ENCODE measurements at places on chromosomes 6 and 20.
A peak's percentile ranks its signal among the peaks of the same experiment; 100 is the strongest.

- DNase-seq: no peak
Observed at GRCh38 chr6:117409420-117409819, 16.3 kb downstream of the ROS1 start.

DNA sequence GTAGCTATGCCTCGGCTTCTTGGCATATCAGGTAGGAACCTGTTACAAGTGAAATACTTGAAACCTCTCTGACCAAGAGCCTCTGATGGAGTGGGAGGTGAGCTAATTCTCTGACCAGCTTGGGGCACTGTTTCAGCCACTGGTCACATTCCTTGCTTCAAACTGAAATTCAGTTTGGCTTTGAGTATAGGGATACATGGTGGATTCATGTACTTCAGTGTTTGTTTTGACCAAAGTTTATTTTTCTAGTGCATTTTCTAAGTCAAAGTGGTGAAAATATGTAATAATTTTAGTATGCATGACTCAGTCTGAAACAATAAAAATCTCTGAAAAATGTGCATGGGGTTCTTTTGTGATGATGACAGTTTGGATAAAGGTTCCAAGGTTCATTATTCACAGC, 18.6 kb downstream of the TTPAL start:
- DNase-seq: no peak

GRCh38 chr20:57605878-57606277, 14.3 kb downstream of the ZBP1 start:
- DNase-seq: no peak

- no peak for DNase-seq
Observed at GRCh38 chr20:42678895-42679294, 510.8 kb downstream of the PTPRT start.

- DNase-seq: no peak
Observed at GRCh38 chr6:129634411-129635230, 75.4 kb downstream of the ARHGAP18 start.

DNA sequence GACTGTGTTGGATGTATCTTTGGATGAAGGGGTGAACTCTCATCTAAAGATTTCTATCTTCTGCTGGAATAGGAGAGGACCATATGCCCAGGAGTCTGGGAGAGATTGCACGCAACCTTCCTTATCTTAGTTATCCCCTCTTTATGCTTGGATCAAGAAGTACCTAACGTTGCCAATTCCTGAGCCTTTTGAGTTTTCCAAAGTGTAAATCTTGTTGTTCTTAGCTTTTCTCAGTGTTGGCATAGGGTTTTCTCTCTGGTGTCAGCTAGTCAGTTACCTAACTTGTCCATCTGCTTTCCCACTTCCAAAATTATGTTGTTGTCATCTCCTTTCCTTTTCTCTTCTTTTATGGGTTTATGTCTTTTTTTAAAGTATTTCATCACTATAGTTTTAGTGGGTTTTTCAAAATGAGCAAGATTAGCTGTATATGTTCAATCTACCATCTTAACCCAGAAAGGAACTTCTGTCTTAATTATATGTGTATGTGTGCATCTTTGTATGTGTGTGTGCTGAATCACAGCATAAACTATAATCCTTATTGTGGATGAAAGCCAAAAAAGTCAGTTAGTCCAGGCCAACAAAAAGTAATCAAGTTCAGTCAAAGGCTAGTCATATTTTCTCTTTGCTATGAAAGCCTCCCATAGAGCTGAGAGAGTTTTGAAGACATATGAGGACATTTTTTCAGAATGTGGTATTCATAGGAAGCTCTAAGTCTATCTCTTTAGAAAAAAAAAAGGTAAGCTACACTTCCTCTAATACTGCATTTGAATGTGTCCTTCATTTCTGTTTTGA, 72.1 kb downstream of the KHDC1L start:
- DNase-seq: no peak

DNA sequence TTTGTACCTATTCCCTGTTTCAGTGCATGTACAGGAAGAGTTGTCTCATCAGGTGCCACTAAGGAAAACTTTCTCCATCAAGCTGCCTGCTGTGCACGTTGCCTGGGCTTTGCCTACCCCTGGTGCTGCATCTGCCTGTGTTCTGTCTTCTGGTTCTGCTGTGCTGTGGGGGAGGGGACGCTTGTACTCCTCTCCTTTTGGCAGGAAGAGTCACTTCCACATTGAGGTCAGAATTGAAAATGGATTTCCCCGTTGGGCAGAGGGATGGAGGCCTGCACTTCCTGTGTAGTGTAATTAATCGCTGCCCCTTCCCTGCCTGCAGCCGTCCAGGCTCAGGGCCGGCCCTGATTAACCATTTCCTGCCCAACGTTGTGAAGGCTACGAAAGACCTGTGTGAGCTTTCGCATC, 153.3 kb downstream of the SCML4 start:
- peak; percentile 58 for DNase-seq

- DNase-seq: no peak
Observed at GRCh38 chr6:15736297-15736696, 73.5 kb upstream of the DTNBP1 start.

DNA sequence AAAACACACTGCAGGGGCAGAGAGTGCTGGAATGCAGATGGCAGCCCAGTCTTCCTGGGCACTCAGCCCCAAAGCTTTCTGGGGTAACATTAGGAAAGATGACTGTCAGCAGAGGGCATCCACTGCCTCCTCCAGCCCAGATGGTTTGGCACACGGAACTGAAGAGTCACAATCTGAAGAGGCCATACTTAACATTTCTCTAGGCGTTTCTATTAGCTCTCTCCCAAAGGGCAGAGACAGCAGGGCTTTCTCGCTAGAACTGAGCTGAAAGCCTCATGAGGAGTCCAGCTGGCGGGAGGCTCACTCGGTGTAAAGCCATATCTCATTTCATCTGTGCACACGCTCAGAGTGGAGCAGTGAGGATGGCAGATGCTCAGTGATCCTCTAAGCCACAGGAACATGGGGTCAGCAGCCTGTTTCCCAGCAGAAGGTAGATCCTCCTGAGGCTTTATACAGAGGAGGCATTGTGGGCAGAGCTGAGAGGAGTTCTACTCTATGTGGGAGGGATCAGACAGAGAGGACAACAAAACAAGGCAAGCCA, 28.1 kb downstream of the ALDH8A1 start:
- no peak for DNase-seq

DNA sequence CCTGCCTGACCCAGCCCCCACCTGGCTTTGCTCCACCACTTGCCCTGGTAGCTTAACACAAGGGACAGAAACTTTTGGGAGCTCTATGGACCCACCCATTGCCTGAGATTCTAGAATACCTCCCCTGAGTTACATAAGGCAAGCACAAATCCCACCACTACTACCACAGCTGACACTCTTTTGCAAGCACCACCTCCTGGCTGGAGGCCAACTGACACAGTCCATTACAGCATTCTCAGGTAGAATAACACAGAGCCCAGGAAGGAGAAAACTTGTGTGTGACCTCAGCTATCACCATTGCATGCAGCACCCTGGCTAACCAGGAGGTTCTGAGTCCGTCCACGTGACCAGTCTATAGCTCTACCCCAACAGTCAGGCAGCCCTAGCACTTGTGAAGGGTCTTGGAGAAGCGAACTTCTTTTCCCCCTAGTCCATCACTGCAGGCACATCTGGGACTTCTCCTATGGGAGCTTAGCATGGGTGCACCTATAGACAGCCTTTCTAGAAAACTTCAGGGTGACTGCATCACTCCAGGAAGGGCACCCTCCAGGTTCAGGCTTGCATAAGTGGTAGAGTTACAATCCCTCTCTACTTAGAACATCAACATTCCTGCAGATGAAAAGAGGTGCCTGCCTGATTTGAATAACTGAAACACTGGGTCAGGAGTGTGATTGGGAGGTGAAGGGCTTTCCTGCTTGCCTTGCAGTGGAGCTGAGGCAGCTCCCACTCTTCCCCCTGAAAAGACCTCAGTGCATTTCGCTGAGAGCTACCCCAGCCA, 30.1 kb downstream of the CITED2 start:
- no peak for DNase-seq

- DNase-seq: no peak
Observed at GRCh38 chr6:149170564-149171452, 146.7 kb upstream of the TAB2 start.

DNA sequence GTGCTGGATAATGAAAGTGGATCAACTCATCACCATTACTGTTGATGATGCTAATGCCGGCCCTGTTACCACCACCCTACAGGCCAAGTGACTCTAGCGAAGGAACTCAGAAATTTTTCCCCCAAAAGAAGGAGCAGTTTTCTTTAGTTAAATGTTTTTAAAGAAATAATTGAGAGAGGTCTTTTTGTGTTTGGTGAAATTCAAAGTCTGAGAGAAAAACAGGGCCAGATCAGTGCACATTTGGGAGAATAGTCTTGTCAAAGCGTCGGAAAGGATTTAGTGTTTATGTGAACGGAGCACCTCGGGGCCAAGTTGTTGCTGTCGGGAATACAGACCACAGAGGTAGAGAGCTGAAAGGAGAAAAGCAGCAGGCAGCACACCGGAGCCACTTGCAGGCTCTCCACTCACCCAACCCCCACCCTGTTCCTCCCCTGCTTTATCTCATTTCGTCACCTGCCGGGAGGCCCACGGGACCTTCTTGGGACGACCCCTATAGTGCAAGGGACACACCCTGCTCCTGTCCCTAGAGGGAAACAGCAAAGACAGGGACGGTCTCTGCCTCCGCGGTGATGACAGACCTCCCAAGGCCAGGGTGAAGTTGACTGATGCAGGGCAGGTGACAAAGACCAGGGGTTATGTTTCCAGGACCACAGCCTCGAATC, 6.8 kb downstream of the TFAP2B start:
- DNase-seq: no peak

DNA sequence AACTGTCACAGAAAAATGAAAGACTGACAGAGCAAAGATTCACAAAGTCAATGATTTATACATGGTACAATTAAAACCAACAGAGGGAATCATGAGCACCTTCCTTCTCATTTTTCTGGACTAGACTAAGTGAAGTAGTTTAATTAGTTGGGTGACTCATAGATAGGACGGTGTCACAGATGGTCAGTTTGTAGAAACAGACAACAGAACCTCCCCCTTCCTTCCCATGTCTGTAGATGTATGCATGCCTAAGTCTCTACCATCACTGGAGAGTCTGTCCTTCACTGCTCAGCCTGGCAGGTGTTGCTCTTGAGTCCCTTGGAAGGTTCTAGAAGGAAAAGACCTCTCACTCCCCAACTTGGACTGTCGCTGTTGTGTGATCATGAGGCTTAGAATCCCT, 75.4 kb upstream of the EEF1E1 start:
- no peak for DNase-seq

GRCh38 chr6:154921482-154921881, 73.6 kb upstream of the TIAM2 start:
- DNase-seq: no peak

- DNase-seq: no peak
Observed at GRCh38 chr6:17663226-17663625, 43.5 kb downstream of the NUP153 start.

- no peak for DNase-seq
Observed at GRCh38 chr20:62839261-62839660, 22.4 kb downstream of the TCFL5 start.

DNA sequence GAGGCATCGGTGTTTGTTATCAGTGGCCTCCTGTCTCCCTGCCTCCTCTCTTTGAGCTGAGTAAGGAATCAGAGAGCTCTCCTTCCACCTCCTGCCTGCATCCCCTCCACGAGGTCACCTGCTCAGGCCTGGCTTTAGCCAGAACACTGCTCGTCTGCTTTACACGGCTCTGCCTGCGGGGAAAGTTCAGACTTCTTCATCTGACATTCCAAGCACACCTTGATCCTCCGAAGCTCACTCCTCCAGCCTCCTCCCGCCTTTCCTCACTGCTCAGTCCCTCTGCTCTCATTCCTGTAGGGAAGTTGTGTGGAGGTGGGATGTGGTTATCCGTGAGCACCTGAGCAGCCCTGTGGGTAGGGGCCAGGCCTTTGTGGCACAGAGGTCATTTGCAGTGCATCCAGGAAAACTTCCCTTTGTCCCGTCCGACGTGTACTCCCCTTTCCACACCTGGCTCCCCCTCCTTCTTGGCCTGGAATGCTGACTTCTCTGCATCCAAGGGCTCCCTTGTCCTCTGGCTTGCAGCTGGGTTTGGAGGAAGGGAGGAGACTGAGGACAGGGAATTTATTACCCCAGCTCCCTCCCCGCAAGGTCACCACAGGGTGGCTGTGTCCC, 12.8 kb upstream of the CCDC167 start:
- DNase-seq: no peak

- DNase-seq: peak; percentile 2
Observed at GRCh38 chr6:136486357-136486756, 63.9 kb downstream of the MAP7 start.

- no peak for DNase-seq
Observed at GRCh38 chr20:35563834-35564233, 22.0 kb downstream of the ERGIC3 start.

- DNase-seq: no peak
Observed at GRCh38 chr6:75991941-75992340, 80.5 kb downstream of the IMPG1 start.

GRCh38 chr20:15071085-15071808, 733.8 kb upstream of the FLRT3 start:
- DNase-seq: peak; percentile 93

DNA sequence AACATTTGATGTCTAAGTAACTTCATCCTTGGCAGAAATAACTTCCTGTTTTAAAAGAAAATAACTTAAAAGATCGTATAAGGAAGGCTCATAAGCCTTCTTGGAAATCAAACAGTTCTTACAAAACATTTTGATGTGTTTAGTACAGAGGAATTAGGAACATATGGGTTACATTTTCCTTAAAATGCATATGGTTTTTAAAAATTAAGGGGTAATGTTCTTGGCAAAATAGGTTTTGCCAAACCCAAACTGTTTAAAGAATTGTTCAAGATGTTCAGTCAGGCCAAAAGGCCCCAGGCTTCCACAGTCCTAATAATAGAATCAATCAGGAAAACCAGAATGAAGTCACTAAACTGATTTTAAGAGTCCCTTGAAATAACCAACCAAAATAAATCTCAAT, 142.7 kb upstream of the SLC35B3 start:
- DNase-seq: peak; percentile 36

DNA sequence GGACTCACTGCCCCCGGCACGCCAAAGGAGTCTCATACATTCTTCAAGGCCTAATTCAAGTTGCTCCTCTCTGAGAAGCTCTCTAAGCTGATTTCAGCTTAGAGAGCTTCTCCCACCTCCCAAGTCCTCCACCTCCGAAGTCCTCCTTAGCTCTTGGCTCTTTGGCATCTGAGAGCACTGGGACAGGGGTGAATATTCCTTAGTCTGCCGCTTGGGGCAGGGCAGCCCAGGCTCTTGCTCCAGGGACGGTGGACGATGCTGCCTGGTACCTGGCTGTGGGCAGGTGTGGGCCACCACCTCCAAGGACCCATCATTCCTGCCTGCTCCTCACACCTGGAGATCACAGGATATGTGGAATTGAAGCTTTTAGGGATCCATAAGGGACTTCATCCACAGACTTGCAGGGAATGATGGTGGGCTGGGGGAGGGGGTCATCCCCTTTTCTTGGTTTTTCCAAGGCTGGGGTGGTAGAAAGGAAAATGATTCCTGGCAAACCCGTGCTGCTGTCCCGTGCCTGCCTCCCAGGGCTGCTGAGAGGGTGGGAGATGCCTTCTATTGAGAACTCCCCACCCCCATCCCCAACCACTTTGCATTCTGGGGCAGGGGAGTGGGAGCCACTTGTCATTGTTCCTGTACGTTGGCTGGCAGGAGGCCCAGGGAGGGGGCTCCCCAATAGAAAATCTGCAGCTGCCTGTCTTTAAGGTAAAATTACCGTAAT, 57.4 kb downstream of the ARHGAP40 start:
- no peak for DNase-seq
